ENCODE measurements at places on chromosomes 16 and 17.

- no peak for DNase-seq
These were observed 10.1 kb upstream of the ERCC4 start for GRCh38 chr16:13909872-13910303.

- peak; percentile 82 for DNase-seq
These were observed 22.4 kb upstream of the SCNN1B start for GRCh38 chr16:23279721-23280153.

DNA sequence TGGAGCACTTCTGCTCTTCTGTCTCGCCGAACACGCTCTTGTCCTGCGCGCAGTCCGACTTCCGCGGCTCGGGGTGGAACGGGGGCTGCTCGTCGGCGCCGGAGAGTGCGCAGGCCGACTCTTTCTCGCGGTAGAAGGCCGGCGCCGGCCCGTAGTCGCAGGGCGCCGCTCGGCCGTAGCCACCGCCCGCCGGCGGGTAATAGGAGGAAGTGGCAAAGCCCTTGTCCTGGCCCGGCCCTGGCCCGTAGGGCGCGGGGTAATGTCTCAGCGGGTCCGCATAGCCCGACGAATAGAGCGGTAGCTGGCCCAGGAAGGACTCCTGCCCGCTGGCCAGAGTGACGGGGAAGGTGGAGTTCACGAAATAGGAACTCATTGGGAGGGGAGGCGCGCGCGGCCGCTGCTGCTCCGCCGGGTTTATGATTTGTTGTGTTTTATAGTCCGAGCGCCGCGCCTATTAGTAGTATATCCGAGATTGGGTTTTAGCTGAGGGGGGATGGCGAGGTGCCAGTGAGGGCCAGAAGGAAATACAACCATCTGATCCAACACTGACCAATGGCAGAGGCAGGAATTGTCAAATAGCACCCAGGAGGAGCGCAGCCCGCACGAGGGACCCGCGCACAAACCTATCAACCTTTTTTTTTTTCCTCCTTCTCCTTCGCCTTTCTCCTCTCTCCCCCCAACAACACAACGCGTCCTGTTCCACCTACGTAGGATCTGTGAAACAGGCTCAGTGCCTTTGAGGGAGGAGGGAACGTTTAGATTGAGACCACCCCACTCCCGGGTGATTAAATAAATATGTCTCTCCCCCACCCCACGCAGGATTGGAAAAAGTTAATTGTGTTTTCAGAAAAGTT lies 4.4 kb upstream of the HOXB5 start:
- no peak for DNase-seq

- no peak for DNase-seq
These were observed 85.9 kb upstream of the TOB1 start for GRCh38 chr17:50952013-50952412.

GRCh38 chr16:50314665-50315064 lies 48.3 kb downstream of the ADCY7 start:
- DNase-seq, result no peak

GRCh38 chr17:66032082-66032712 lies 159.7 kb downstream of the CEP112 start:
- no peak for DNase-seq

- DNase-seq, result no peak
These were observed 396.8 kb downstream of the NPIPA8 start for GRCh38 chr16:17939723-17940122.

GRCh38 chr17:3316836-3317235 lies 18.7 kb upstream of the OR3A1 start:
- no peak for DNase-seq

DNA sequence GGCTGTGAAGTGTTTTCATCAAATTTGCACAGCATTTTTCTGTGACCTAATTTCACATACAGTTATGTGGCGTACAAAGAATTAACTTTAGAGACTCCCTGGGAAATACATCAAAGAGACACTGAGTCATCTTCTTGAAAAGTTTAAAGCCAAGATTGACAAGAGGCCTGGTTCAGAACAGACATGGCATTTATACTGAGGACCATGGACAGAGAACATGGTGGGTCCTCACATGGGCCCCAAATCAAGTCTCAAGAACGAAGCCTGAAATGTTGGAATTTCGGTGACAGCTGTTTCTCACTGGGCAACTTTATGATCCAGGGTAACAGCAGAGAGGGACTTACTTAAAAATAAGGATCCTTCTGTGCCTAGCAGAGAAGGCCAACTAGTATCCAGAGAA lies 311.5 kb upstream of the KCNJ16 start:
- no peak for DNase-seq

DNA sequence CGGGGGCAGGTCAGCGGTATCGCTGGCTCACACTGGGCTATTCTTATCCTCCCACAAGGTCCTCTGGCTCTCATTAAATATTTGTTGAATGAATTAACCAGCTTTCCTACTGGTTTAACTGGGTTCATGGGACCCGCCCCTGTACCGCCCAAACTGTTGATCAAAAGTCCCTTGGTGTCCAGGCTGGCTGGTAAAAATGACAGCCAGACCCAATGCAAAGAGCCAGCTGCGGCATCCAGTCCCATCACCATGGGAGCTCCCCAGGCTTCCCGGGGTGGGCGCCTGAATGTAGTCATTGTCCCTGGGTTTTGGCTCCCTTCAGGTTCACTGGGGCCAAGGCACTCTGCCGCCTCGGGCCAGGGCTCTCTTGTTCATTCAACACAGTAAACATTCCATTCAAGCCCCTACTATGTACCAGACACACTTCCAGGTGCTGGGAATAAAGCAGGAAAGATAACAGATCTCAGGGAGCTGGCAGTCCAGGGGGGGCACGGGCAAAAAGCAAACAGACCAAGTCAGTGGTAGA lies 11.7 kb upstream of the ATP2C2 start:
- no peak for DNase-seq

GRCh38 chr17:19004421-19005136 lies at the start of gene FAM83G:
TSS of gene FAM83G (minus strand) at chr17:19004764. CDS start at chr17:19004041, 723 bp downstream.
- no peak for DNase-seq

GRCh38 chr16:53545433-53545832 lies 42.4 kb upstream of the AKTIP start:
- DNase-seq, result no peak

DNA sequence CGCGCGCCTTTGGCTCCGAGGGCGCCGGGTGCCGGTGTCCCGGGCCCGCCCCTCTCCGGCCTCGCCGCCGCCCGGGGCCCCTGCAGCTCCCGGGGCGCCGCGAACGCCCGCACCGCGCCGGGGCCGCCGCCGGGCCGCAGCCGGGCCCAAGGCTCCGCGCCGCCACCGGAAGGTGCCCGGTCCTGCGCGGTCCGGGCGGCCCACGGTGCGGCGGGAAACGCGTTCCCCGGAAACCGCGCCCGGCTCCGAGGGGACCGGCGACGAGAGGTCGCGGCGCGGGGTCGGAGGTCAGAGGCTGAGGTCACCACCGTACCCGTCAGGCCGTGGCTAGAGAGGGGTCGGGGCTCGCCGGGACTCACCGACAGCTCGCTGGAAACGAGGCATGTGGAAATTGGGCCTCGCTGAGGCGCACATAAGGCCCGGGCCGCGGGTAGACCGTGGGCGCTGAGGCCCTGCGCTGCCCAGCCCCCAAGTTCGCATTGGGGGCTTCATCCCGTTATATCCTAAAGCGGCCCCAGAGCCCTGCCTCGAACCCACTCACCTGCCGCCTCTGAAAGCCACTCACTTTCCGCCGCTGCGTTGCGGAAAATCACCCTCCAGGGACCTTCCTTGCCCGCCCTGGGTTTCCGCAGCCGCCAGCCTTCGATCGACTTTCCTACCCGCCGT lies at the start of gene DUS1L:
TSS of gene DUS1L (minus strand) at position 167 of the 666 bp plus-strand sequence. CDS start 745 bp downstream, outside the sequence.
- DNase-seq, result no peak

DNA sequence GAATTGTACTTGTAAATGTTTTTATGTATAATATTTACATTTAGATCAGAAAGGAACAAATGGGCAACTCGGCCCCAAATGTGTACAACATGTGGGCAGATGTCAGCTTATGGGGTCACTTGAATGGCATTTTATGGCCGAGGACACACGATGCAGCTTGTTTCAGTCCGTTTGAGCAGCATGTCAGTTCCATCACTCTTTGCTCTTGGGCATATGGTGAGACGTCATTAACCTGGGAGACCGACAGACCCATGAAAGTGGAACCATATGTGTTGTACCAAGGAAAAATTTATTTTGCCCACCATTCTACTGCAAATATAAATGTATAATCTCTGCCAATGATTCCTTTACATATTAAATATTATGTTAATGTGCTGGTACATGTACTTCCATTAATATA lies 561.9 kb upstream of the SOX9 start:
- DNase-seq, result no peak

DNA sequence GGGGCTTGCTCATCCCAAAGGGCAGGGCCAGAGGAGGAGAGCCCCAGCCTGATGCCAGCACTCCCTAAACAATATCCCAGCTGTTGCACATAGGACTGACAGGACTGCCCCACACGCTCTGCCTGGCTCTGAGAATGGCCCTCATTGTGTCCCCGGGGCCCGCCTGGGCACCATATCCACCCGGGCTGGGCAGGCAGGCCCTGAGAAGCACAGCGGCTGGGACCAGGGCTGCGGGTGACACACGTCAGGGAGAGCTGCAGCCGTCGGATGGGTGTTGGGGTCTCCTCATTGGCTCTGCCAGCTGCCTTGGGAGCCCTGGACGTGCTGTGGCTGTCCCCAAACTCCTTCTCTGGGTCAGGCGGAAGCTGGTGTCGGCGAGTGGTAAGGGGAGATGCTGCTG lies 4.2 kb downstream of the BCAR1 start:
- no peak for DNase-seq

GRCh38 chr17:61406971-61407911 lies 7.6 kb downstream of the TBX2 start:
- peak; percentile 4 for DNase-seq

GRCh38 chr17:76682296-76682695 lies 28.5 kb downstream of the MXRA7 start:
- DNase-seq, result no peak

DNA sequence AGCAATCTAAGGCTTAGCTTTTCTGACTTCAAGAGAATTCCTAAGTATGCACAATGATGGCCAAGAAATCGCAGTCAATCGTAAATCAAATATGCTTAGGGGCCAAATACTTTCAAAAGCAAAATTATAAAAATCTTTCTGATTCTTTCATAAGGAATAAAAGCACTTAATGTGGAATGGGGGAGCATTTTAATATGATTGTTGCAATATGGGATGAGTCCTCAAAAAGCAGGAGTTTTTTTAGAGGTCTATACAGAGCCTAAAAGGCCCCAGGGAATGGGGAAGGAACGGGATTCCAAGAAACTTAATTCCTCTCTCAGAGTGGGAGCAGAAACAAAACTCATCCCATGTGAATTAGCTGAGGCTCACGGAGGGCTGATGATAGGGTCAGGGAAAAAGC lies 14.7 kb upstream of the SLC39A11 start:
- DNase-seq, result no peak

DNA sequence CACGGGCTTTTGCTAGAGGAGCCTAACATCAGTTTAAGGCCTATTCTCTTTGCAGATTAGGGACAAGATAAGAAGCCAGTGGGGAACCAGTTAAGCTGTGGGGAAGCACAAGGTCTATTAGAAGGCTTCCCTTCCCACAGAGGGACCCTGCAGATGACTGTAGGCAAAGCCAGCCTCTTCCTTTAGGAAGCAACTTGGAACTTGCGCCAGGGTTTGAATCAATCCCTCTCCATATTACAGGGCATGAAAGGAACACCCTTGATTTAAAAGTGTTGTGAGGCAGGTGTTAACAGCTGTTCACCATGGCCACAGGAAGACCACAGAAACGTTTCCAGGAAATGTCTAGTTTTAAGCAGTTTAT lies 77.3 kb downstream of the RPTOR start:
- peak; percentile 63 for DNase-seq

- DNase-seq, result no peak
These were observed 13.7 kb downstream of the ZNRF1 start for GRCh38 chr16:75012380-75013081.

- DNase-seq, result no peak
These were observed 45.6 kb downstream of the KNOP1 start for GRCh38 chr16:19672378-19672777.

- DNase-seq, result no peak
These were observed 55.1 kb downstream of the ATP2C2 start for GRCh38 chr16:84423416-84423837.

GRCh38 chr16:82185012-82185411 lies 15.0 kb upstream of the MPHOSPH6 start:
- DNase-seq, result no peak

- DNase-seq, result peak; percentile 80
These were observed 7.7 kb upstream of the RAB37 start for GRCh38 chr17:74729368-74729767.

- no peak for DNase-seq
These were observed 7.8 kb downstream of the MRPL27 start for GRCh38 chr17:50365165-50365564.

DNA sequence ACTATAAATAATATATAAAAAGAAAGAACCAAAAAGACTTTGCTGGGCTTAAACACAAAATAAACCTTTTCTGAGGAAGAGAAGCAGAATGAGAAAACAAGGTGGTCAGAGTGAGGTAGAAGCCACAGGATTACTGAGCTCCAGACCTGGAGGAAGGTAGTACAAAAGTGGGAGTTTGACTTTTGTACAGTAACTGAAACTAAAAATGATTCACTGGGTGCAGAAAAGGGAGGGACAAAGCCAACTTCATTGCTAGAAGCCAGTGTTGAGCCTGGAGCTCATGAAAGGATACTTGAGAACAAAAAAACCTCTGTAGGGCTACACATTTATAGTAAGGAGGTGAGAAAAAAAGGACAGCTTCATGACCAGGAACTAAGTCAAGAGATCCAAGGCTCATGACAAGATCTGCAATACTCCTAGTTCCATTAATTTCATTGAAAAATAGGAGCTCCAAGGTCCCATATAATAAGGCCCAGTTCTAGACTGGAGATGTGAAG lies 45.5 kb downstream of the PKD1L3 start:
- DNase-seq, result no peak

DNA sequence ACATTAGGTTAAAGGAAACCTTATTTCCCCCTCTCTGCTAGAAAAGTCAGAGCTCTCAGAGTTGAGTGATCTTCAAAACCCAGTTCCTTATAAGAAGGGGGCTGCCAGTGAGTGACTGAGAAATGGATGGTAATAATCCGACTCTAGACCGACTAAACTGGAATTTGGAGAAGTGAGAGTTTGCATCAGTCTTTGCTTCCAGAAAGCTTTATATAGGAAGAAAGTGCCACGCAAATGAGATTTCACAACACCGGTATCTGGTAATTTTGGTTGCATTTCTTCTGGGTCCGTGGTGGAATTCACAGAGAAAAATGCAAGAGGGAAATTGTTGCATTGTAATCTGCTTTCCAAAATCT lies 271.4 kb downstream of the MAF start:
- no peak for DNase-seq

DNA sequence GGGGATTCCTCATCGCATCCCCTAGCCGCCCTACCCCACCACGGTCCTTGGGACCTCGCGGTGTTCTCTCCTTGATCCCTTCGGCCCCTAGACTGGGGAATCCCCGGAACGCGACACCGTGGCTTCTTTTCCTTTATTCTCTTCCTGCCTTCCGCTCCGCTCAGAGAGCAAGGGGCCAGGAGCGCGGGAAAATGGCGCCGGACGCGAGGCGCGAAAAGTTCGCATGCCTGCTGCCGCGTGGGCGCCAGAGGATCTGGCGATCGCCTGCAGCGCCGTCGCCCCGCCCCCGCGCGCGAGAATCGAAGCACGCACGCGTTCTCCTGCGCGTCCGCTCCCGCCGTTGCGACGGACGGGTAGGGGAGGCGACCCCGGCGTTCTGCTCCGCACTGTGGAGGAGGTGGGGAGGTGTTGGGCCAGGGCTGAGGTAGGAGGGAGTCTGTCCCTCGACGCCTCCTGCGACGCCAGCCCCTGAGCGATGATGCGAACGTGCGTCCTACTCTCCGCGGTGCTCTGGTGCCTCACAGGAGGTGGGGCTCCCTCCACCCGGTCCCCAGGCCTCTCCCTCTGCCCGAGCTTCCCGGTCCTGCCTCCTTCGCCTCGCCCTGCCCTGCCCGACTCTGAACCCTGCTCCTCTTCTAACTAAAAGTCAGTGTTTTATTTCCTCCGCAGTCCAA lies at the start of gene ZPBP2:
TSS of gene ZPBP2 (plus strand) at position 323 of the 674 bp plus-strand sequence. CDS start at position 476, 153 bp downstream.
- DNase-seq, result no peak

All from WERI-Rb-1 (cell line).